Activated T-cell treated with anti-CD3 and anti-CD28 coated beads for 48 hours (primary cell): ENCODE measurements at places on chromosomes 7 and 10.

GRCh38 chr7:9645756-9646155 lies 1212.3 kb downstream of the NXPH1 start:
- no peak for DNase-seq

DNA sequence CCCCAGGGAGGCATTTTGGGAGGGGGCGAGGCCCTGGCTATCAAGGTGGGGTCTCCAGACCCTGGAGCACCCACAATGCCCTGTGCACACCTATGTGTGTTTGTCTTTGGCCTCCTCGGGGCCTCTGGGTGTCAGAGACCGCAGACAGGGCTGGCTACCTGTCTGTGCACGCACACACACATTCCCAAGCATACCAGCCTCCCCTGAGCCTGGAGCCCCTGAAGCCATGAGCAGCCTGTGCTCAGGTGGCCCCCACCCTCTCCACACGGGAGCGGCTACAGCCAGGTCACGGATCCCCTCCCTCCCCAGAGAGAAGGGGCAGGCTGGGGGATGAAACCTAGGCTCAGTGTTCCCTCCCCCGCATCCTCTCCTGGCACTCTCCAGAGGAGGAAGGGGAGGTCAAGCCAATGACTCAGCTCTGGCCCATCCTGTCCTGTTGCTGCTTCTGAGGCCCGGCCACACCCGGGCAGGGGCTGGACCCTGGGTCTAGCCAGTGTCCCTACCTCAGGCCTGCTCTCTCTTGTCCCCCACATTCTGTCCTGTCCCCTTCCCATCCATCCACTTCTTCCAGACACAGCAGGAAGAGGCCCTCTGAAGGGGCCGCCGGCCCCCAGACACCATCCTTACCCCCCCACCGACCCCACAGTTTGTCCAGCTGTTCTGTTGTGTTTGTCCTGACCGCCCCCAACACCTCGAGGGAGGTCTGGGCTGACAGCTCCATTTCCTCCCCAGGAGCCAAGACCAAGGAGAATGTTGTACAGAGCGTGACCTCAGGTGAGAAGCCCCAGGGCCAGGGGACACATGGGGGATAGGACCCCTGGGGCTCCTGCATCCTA lies 720 bp downstream of the SNCG start:
- no peak for DNase-seq

DNA sequence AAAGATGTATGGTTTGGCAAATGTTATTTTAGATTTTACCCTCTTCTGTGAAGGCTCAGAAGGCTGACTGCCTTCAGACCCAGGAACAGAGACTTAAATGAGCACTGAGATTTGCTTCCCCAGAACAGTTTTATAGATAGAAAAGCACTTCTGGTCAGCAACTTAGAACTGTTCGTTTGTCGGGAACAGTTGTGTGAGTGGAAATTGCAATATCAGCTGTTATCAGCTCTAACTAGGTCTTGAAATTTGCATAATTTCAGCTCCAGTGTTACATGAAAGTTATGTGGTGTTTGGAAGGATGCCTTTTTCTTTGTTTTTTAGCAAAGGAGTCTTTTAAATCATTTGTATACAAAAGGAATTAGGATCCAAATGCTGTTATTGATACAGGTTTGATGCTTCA lies 83.8 kb upstream of the MXI1 start:
- DNase-seq, result no peak

GRCh38 chr10:5518143-5518542 lies 6.6 kb upstream of the CALML3 start:
- DNase-seq, result no peak
